ENCODE measurements at places on chromosomes 11 and 22.

GRCh38 chr22:29256606-29257325 lies 11.0 kb downstream of the RHBDD3 start:
- DNase-seq = no peak

DNA sequence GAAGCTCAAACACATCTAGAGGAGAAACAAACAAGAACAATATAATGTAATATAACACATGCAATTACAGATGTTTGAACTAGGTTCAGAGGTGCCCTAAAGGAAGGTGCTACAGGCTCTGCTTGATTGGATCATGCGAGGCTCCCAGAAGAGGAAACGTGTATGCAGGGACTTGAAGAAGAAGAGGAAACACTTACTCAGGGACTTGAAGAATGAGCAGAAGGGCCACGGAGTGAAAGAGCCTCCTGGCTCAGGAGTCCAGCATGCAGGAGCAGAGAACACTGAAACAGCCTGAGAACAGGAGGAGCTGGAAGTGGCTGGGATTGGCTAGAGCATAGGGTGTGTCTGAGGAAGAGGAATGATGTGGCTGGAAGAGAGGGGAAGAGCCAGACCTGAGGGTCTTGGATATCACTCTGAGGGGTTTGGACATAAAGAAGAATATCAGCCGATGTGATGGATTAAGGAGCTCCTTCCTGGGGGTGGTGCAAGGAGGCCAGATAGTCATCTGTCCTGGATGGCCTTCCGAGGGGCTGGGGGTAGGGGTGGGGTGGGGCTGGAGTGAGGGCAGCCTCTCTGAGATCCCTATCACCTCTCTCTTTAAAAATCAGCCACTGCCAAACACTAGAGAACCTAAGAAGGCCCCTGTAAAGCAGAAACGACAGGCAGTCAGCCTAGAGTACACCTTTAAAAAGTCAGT lies 16.8 kb downstream of the FZD4 start:
- DNase-seq = no peak

DNA sequence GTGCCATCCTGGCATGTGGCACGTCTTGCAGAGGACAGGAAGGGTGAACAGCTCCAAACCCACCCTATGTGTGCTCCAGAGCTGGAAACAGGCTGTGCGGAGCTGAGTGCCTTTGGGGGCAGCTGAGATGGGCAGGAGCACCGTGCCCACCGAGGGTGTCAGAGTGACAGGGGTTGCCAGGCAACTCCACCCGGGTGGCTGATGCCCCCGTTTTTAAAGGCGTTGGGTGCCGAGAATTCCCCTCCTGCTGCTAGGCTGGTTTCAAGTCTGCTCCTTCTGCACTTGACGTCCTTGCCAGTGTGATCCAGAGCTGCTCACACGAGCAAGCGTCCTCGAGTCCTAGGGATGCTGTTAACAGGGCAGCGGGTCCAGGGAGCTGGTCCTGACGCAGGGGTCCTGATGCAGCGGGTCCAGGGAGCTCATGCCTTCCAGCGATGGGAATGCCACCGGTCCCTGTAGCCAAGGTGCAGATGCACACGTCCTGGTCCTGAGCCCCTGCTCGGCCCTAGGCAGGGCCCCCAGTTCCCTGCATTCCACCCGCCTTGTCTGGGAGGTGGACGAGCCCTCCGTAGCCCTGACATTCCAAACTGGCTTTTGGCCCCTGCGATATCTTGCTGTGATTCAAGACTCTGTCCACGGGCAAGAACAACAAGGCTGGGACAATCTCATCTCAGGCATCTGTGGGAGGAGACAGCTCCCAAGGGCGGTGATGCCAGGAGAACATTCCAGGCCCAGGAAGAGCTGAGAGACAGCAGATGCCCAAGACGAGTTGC lies 4.9 kb downstream of the KCNQ1 start:
- no peak for DNase-seq

GRCh38 chr22:45201678-45202332 lies 38.1 kb downstream of the NUP50 start:
- DNase-seq = no peak
